M059J (cell line): ENCODE measurements at places on chromosomes 1 and 21. TPM values are rescaled to one million over a fixed set of nuclear protein-coding genes. Genes with fewer than 3 reads are reported as not detected.

GRCh38 chr1:54794451-54795355, 6.4 kb downstream of the TTC22 start:
- peak; percentile 47 for DNase-seq

DNA sequence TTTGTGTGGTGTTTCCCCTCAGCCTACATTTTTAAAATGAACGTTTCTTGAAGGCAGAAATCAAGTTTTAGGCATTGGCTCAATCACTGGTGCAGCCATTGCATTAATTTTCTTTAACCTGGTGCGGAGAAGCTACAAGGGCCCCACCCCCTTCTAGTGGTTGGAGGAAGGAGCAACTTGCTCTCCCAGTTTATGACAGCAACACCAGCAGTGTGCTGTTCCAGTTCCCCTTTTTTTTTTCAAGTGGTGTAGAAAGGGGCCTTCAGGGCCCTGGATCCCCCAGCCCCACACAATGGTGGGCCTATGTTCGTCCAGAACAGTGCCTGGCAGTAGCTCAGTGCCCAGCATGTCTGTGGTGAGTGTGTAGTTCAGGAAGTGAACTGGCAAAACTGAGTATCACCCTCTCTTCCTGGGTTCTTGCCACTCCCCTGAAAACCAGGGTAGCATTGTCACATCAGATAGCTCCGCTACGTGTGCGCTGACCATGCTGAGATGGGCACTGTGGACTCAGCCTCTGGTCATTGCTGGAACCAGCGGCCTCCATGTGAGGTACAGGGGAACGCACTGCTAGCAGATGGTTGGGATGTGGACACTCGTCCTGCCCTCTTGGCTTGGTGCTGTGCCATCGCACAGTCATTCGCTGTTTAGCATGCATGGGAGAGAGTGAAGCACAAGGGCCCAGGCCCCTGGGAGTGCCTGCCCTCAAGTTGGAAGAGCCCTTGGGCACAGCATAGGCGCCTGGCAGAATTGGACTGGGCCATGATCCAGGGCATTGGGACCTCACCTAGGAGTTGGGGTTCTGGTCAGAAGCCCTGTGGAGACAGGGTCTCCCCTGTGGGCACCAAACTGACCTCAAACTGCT, 7.2 kb downstream of the ARF1 start:
- no peak for DNase-seq

GRCh38 chr1:40078512-40079333, 18.3 kb downstream of the PPT1 start:
- DNase-seq, result peak; percentile 76

GRCh38 chr1:86470859-86471258, 2.1 kb downstream of the CLCA1 start:
- DNase-seq, result no peak

DNA sequence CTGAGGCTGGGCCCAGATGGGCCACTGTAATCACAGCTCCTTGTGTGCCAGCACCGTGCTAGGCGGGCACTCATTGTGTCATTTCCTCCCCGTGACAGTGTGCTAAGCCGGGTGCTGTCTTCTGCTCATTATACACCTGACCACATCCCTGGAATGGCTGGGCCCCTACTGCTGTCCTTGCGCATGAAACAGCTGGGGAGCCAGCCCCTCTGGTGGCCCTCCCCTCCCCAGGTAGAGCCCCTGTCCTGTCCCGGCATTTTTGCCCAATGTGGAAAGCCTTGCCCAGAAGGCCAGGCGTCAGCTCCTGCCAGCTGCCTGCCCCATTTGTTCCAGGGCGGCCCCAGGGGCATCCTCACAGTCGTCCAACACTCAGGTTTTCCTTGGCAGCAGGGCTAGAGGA, 107.4 kb upstream of the CASZ1 start:
- no peak for DNase-seq

- DNase-seq, result no peak
Observed at GRCh38 chr21:46002841-46003574, 21.4 kb downstream of the COL6A1 start.

DNA sequence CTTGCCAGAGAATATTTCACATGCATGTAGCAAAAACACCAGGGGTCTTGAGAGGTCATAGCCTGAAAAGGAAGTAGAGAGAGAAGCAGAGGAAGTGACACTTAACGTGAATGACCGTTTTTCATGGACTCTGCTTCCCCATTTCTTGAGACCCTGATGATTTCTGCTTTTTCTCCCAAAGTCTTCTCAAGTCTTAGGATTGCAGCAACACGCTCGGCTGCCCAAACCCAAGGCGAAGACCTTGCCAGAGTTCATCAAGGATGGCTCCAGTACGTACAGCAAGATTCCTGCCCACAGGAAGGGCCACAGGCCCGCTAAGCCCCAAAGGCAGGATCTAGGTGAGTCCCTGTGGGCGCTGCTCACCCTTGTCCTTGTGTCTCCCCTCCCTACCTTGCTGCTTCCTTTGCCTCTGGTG, 12.8 kb downstream of the THEMIS2 start:
- DNase-seq, result no peak

DNA sequence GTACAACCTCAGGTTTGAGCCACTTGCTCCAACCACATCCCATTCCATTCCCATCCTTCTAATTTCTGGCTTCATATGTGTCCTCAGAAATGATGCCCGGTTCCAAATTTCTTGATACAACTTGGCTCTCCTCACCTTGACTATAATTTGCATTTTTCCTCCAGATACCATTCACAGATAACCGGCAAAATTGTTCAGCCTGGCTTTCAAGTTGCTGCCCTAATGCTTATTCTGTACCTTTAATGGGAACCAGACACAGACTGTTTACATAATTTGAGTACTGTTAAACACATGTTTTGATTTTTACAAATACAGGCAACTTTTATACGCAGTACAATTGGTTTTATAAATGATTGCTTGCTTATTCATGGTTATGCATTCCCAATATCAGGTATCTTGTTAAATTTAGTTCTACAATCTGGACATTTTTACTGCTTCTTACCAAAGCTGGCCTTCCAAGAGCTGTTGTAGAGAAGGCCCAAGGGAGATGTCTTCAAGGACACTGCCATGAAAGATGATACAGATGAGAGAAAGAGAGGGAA, 649.5 kb upstream of the CAMK1G start:
- DNase-seq, result no peak

- peak; percentile 63 for DNase-seq
Observed at GRCh38 chr1:228664399-228664914, 70.8 kb upstream of the RHOU start.

GRCh38 chr21:26800970-26801431, 44.2 kb downstream of the ADAMTS1 start:
- DNase-seq, result peak; percentile 15

- no peak for DNase-seq
Observed at GRCh38 chr1:31780632-31781031, 16.5 kb upstream of the ADGRB2 start.

DNA sequence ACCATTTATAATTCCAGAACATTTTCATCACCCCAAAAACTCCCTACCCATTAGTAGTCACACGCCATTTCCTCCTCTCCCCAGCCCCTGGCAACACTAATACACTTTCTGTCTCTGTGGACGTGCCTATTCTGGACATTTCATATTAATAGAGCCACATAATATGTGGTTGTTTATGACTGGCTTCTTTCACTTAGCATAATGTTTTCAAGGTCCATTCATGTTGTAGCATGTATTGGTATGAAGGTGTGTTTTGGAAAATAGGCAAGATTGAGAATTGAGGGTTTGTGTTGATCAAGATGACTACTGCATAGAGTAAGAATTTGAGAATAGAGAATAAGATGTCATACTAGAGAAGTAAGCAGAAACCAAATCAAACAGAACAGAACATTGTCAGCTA, 67.5 kb downstream of the ZFYVE9 start:
- DNase-seq, result no peak

GRCh38 chr1:206447422-206447765, 22.9 kb upstream of the IKBKE start:
- no peak for DNase-seq

DNA sequence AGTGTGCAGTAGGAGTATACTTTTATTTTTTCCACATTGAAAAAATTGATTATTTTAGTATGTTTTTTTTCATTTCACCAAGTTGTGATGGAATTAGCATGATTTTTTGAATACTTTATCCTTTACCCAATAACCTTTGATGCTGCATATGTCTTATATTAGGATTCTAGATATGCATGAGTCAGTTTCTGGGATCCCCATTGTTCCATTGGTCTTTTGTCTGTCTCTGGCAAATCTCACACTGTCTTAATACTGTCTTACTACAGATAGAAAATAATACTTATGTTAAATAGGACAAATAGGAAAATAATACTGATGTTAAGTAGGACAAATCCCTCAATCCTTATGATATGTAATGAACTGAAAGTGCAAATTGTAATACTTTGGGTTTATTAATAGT, 54.3 kb upstream of the ASB17 start:
- DNase-seq, result no peak

DNA sequence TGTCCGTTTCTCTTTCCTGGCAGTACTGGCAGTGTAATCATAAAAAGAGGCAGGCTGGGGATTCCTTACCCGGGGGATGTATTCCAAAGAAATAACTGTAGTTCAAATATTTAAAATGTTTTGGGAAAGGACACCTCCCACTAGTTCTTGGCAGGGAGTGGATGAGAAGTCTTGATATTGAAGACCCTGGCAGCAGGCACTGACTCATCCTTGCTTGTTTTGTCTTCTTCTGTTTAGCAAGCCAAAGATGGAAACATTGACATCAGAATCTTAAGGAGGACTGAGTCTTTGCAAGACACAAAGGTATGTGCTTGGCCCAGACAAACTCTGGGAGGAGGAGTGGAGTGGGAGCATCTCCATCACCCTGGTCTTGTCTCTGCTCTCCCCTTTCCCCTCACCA, 639 bp downstream of the IL20 start:
- peak; percentile 35 for DNase-seq

DNA sequence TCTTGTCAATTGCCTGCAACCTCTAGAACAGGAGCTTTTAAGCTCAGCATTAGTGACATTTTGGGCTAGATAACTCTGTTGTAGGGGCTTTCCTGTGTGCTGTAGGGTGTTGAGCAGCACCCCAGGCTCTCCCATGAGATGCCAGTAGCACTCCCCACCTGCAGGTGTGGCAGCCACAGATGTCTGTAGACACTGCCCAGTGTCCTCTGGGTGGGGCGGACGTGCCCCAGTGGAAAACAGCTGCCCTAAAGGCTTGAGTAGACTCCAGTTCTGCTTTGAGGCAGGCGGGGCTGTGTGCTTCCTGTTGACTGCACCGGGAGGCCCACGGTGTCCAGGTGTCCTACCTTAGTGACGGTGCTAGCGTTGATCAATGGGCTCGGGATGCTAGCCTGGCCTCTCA, 16.9 kb upstream of the PWP2 start:
- DNase-seq, result no peak

DNA sequence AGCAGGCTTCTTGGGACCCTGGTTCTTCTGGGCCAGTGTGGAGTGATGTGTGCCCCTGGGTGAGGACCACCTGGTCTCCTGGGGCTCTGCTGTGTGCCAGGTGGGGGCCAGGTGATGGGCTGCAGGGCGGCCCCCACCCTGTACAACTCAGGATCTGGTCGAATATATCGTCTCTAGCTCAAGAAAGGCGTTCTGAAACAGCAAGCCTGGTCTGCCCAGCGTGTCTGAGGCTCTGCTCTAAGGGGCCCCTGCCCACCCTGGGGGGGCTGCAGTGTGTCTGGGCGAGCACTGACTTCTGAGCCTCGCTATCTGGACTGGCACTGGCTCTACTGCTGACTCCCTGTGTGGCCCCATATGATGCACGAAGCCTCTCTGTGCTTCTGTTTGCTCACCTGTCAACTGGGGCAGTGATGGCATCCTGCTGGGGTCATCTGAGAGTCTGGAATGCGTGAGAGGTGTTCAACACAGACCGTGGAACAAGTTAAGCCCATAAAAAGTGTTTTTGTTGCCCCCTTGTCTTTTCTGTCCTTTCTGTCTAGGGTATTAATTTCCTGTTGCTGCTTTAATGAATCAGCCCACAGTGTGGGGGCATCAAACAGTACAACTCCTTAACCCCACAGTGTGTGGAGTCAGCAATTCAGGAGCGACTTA, 56.0 kb upstream of the TRAPPC10 start:
- no peak for DNase-seq

GRCh38 chr1:10292188-10292587, 81.8 kb downstream of the KIF1B start:
- peak; percentile 32 for DNase-seq

- no peak for DNase-seq
Observed at GRCh38 chr21:18468790-18469189, 65.2 kb upstream of the TMPRSS15 start.

DNA sequence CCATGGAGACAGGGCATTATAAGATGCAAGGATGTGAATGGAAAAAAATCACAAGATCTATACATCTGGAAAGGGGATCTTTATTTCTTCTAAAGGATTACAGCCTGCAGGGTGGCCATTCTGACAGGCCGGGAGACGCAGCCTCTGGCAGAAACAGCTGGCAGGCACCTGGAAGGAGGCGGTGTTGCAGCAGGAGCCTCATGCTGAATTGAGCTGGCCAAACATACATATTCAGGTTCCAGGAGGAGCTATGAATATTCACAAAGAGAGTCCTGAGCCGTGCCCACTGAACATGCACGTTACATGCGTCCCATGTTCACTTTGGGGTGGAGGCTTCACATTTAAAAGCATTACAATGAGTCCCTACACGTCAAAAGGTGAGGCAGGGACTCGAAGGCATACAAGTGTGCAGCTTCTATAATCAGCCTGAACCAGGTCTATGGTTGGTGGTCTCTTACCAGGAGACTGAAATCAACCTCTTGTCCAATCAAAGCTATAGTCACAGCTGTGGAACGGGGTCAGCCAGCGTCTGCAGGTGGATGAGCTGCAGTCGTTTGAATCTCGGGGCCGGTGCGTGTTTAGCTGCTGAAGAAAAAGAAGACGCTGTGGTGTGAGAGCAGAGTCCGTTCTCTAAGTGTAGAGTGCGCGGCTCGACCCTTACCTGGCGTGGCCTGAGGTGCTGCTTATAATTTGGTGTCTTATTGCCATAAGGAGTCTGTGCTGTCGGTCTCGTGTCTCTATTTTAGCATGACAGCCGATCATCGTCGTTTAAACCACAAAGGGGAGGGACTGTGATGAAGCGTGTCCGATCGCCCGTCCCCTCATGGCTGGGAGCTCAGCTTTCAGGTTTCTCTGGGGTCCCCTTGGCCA, 183.0 kb downstream of the ETS2 start:
- DNase-seq, result no peak

- peak; percentile 57 for DNase-seq
Observed at GRCh38 chr1:10901091-10901890, 104.8 kb upstream of the CASZ1 start.

DNA sequence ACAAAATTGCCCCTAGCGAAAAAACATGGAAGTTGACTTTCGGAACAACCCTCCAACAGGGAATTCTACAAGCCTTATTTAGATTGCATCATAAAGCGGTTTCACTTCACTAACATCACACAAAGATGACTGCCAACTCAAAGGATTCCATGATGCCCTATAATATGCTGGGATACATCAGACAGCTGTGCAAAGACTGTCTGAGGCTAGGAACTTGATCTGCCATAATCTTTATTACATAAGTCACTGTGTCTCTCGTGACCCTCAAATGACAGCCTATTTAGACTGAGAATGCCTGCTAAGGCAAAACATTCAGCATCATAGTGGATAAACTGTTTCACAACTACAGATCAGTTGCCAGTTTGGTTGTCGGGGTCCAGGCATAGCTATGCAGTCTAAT, 23.8 kb downstream of the FH start:
- no peak for DNase-seq

HMGN2 gene
- total RNA-seq, result 1,156 and 1,189 TPM in 2 replicates

PTPRU gene
- total RNA-seq, result 3.3 and 3.4 TPM in 2 replicates

PAX7 gene
- total RNA-seq, result not detected in 2 replicates

ACKR1 gene
- total RNA-seq, result not detected in 2 replicates

CMPK1 gene
- 145 and 196 TPM in 2 replicates for total RNA-seq

PALMD gene
- 10.2 and 11.7 TPM in 2 replicates for total RNA-seq

ACOT11 gene
- 0.64 and 0.66 TPM in 2 replicates for total RNA-seq

MTARC1 gene
- 0.59 and 1.7 TPM in 2 replicates for total RNA-seq

PTGS2 gene
- 29.4 and 29.9 TPM in 2 replicates for total RNA-seq

ADORA3 gene
- not detected in 2 replicates for total RNA-seq

ERG gene
- 0.10 TPM in 1 of 2 replicates, not detected in the other for total RNA-seq

CACHD1 gene
- total RNA-seq, result 0.74 and 2.1 TPM in 2 replicates
